NCI-H1436 (cell line): ENCODE measurements at places on chromosomes 7 and 10.

- no peak for DNase-seq
Observed at GRCh38 chr7:51069411-51070083, 247.1 kb downstream of the COBL start.

- DNase-seq, result no peak
Observed at GRCh38 chr10:5643346-5644067, 22.9 kb downstream of the ASB13 start.

DNA sequence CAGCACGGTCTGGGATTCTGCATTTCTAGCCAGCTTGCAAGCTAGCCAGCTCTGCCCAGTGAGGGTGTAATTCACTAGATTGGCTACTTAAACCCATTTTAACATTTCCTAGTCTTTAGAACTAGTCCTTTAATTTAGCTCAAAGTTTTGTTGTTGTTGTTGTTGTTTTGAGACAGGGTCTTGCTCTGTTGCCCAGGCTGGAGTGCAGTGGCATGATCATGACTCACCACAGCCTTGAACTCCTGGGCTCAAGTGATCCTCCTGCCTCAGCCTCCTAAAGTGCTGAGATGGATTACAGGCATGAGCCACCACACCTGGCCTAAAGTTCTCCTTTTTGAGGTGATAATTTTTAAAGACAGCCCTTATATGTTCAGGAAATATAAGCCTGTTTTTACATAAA lies 94.1 kb downstream of the BMPR1A start:
- no peak for DNase-seq

- DNase-seq, result no peak
Observed at GRCh38 chr7:107494315-107494751, 24.5 kb downstream of the GPR22 start.

- DNase-seq, result no peak
Observed at GRCh38 chr7:157408258-157409101, 71.7 kb downstream of the DNAJB6 start.
